ENCODE measurements at places on chromosomes 12 and 14.

GRCh38 chr12:52984136-52984535, 22.1 kb upstream of the EIF4B start:
- DNase-seq = no peak

- no peak for DNase-seq
Observed at GRCh38 chr14:80781972-80782367, 159.6 kb downstream of the CEP128 start.

DNA sequence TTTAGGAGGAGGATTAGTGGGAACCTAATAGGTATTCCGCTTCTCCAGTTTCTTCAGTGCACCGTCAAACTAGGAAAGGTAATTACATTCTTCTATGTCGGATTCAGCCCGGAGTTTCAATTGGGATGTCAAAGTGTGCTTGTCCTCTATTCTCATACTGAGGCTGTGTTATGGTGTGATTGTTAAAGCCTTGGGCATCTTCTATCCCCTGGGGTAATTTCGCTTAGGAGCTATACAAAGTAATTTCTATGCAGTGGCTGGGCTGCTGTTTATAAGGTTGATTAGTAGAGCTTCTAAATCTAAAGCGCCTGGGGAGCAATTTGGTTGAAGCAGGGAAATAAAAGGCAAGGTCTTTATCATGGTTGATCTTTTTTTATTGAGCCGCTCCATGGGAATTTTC, 399.6 kb downstream of the ZFP36L1 start:
- no peak for DNase-seq

GRCh38 chr12:29944269-29945000, 160.7 kb upstream of the TMTC1 start:
- no peak for DNase-seq

- DNase-seq = no peak
Observed at GRCh38 chr14:32509632-32510187, 180.6 kb downstream of the AKAP6 start.

DNA sequence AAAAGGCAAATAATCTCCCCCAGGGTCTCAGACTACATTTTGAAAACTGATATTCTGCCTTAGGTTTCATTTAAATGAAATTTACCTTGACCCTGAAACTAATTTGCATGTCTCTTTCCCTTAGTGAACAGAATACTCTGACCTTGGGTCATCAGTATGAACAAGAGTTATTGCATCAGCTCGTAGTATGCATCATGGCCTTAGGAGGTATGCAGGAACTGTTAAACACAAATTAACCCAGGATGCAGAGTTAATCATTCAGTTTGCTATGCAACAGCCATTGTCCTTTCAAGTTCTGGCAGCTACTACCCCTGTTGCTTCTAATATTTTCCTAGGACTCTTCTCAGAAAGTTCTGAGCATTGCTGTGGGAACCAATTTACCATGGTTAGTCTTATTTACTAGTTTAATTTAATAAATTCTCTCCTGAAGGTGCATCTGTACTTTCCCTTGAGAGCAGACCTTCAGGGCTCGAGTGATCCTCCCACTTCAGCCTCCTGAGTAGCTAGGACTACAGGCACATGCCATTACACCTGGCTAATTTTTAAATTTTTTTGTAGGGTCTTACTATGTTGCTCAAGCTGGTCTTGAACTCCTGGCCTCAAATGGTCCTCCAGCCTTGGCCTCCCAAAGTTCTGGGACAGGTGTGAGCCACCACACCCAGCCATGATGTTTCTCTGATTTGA, 126.7 kb downstream of the TTC6 start:
- DNase-seq = no peak

DNA sequence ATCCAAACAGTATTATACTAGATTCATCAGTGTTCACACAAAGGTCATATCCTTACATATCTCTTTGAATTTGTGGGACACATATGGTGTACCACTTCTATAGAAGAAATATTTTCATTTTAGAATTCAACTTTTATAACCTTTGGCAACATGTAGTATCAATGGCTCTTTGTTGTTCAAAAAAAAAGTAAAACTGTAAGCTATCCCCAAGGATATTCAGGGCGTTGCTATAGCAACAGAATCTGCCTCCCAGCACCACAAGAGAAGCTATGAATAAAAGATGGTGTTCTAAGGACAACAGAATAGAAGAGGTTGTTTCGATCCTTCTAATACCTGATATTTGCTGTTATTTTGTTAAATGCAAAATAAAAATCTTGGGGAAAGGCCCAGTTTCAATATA, 139.3 kb downstream of the BRMS1L start:
- no peak for DNase-seq

GRCh38 chr14:73717266-73717665, 3.1 kb upstream of the PNMA1 start:
- DNase-seq = no peak

DNA sequence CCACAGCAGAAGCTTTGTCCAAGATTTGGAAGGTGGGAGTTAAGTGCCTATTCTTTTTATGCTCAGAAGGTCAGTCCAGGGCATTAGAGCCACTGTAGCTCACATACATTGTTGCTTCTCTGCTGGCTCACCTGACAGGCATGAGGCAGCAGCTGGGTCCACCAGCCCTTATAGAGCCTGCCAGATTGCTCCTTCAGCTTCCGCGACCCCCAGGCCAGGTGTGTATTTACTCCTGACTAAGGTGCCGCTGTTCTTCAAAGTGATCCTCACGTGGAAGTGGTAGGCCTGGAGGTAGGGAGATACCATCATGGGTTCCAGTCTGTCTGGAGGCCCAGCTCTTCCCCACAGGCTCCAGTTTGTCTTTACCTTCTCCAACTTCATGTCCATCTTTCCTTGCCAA, 17.5 kb upstream of the CPM start:
- DNase-seq = no peak

DNA sequence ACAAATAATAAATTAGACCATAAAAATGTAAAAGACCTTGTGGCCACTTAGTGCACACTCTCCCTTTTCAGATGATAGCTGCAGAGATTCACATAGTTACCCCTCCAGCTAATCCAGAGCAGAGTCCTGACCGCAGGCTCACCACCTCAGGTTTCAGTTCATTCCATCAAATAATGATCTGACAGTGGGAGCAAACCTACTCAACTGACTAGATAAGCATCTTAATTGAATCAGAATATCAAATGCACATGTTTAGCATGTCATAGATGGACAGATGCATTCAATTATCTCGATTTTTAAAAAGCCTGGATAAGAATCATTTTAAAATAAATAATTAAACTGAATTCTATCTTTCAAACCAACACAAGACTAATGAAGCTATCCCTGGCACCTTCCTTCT, 242.3 kb upstream of the PDZRN4 start:
- DNase-seq = no peak

DNA sequence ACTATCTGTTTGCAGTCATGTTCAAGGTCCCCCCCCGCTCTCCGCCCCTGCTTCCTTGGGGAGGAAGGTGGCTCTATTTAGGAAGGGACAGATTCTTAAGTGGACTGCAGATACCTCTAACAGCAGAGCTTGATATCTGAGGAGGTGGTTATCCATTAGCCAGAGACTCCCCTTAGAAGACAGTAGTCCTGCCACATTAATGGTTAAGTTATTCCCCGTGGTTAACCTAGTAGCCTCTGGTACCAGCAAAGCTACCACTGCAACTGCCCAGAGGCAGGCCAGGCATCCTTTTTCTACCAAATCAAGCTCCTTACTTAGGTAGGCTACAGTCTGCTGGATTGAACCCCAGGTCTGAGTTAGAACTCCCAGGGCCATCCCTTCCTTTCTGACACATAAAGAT, 162.1 kb upstream of the AVPR1A start:
- DNase-seq = no peak

All from Caco-2 (cell line).